ENCODE measurements at places on chromosomes 6 and 20.

DNA sequence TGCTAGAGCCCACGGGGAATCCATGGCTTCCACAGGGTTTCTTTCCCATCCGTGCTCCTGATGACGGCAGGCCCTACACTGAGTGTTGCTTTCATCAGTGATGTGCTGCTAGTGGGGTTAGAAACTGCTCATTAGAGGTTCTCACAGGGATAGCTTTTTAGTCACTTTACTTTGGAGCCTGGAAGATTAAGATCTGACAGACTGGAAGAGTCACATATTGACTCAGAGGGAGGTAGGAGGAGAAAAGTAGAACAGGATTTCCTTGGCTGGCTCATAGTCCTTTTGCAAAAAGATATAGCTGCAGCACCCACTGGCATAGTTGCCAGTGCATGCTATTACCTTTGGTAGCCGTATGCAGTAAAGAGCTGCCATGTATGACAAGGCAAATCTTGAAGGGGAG, 890.3 kb downstream of the C6orf118 start:
- DNase-seq = no peak

DNA sequence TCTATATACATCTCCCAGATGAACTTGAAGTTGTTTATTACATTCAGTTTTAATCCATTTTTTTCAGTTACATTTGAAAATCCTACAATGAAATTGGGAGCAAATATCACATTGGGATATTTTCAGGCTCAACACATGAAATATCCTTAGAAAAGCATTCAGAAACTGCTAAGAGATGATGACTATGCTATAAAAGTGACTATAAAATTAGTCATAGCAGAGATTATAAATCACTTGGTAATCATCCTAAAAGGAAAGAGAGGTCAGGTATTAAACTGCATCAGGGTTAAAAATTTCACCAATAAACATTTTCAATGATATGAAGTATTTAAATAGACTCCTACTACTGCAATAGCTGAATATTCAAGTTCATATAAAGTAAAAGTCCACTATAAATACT, 987.7 kb downstream of the GRIK2 start:
- no peak for DNase-seq

GRCh38 chr6:106439459-106439858, 78.9 kb downstream of the CRYBG1 start:
- DNase-seq = no peak

DNA sequence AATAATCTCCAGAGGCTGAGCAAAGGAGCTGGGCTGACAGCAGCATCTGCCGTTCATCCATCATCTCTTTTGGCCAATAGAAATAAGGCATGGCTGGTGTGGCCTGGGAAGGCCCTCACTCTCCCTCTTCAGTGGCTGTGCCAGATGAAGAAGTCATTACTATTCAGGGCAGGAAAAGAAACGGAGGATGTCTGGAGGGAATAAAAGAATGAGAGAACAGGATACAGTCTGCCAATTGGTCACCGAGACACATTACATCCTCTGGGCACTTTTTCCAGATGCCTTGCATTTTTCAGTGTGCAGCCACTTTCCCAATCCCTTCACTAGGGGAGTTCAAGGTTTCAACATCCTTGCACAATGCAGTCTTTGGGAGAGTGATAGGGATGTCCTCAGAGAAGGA, 32.2 kb upstream of the VGLL2 start:
- no peak for DNase-seq

GRCh38 chr6:134394905-134395304, 77.0 kb upstream of the SGK1 start:
- DNase-seq = no peak

- DNase-seq = peak; percentile 31
Measured at GRCh38 chr6:44932651-44933091, 395.5 kb upstream of the RUNX2 start.

DNA sequence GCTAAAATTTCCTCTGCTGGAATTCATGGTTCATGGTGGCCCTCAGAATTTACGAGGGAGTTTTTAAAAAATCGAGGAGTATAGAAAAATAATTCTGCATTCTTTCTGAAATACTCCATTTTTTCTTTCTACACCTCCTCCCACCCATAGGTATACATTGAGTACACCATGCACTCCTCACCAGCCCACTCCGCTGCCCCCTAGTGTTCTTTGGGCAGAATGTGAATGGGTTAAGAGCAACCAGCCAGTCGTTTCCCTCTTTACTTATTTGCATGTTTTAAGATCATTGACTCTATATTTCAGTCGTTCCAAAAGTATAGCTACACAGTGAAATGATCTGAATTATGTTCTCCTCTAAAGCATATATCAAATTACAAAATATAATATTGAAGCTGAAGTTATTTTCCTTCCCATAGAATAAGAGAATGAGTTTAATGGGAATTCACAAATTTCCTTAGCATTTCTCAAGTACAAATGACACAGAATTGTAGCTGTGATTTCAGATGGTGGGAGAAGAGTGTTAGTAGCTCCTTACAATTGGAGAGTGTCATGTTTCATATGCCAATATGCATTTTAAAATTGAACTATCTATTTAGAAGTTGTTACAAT, 977.7 kb upstream of the SLC35B3 start:
- DNase-seq = peak; percentile 36

DNA sequence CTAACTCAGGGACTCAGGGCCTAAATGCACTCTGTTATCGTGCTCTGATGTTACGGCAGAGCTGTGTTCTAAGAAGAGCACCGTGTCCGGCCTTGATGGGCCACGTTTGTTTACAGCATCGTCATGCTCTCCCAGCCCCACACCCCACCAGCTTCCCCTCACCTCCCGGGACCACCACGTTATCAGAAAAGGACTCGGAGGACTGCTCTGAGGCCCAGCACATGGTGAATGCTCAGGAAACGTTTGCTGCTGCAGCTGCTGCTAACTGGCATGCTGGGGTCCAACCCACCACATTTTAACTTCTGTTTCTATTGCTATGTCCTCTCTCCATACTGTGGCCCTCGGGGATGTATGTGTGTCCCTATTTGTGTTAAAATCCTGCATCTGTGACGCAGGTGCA, 50.3 kb downstream of the WDR27 start:
- no peak for DNase-seq

- DNase-seq = no peak
Measured at GRCh38 chr6:116438590-116439448, 22.4 kb upstream of the CALHM6 start.

- no peak for DNase-seq
Measured at GRCh38 chr20:50187403-50188051, 3.1 kb upstream of the CEBPB start.

DNA sequence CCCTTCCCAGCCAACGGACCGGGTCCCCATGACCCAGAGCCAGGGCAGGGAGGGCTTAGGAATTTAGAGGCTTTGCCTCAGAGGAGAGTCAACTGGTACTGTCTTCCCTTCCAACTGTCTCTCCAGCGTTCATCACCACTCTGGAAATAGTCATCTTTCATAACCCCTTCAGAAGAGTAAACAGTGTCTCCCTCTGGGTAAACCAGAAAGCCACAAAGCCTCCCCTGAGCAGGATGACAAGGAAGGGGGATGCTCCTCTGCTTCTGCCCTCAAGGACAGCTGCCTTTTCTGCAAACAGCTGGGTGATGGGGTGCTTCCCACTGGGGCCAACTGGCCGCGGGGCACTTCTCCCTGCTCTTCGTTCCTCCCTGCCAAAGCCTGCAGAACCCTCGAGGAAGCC, 90.1 kb downstream of the PSMG4 start:
- DNase-seq = peak; percentile 73

DNA sequence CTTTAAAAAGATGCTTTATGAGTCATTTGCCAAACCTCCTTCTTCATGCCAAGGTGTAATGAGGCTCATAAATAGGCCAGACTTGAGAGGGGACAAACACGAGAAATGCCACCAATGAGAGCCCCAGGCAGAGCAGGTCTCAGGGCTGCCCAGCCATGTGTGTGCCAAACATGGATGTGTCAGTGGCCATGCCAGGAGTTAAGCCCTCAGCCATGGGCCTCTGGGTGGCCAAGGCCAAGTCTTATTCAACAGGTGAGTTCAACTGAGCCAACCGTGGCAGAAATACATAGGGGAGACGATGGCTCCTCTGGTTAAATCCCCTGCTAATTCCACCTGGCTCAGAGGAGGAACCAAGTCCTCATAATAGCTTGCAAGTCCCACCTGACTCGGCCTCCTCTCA, 358.8 kb downstream of the PREX1 start:
- no peak for DNase-seq

GRCh38 chr6:158559338-158559894, 475 bp upstream of the TMEM181 start:
- no peak for DNase-seq

DNA sequence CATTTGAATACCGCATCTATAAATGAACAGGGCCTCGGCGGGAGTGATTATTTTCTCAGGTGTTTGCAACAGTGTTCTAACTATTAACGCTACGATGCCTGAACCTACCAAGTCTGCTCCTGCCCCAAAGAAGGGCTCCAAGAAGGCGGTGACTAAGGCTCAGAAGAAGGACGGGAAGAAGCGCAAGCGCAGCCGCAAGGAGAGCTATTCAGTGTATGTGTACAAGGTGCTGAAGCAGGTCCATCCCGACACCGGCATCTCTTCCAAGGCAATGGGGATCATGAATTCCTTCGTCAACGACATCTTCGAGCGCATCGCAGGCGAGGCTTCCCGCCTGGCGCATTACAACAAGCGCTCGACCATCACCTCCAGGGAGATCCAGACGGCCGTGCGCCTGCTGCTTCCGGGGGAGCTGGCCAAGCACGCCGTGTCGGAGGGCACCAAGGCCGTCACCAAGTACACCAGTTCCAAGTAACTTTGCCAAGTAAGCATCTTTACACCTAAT, 70.9 kb downstream of the HFE start:
- DNase-seq = no peak

GRCh38 chr6:92259171-92259570, 1160.2 kb downstream of the EPHA7 start:
- DNase-seq = no peak

DNA sequence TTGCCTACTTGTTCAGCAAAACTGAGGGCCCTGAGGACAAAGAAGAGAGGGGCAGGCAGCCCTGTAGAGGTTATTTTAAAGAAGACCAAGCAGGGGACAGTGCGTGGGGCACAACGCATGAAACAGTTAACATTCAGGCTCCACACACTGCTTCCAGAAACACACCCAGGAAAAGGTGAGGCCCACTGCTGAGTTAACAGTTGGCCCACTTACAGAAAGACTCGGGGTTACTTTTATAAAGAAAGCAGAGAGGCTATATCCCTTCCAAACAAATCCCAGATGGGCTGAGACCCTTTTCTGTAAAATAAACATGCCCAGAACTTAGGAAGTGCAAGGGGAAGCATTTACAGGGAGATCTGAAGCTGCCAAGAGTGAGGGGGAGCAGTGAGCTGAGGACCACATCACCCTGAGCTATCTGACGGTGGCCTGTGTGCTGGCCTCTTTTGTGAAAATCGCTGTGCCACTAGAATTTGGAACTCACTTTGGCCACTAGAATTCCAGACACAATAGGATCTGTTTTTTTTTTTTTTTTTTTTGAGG, 49.8 kb upstream of the SSTR4 start:
- DNase-seq = no peak

DNA sequence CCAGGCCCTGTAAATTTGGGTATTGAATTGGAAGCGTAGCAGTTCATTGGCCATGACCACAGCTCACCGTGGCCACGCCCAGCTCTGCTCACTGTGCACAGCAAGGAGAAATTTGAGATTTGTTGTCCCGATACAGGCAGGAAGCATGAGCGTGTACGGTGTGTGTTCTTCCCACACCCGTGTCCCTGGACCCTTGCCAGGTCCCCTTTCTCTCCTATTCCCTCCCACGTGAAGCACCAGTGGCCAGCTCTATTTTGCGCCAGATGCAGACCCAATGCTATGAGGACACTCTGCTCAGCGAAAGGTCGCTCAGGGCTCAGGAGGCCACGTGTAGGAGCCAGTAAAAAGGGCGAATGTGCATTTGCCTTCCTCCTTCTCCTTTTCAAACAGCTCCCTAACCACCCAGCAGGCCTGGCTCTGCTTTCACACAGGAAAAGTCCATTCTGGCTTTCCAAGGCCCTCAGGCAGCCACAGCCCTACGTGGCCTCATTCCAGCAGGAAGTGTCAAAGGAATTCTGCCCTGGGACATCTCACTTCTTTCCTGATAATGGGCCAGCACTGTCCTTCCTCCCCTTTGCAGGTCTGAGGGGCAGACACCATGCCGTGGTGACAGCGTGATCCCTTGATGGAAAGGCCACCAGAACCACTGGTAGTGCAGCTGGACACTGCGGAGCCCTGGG, 499.2 kb upstream of the CDH4 start:
- no peak for DNase-seq

GRCh38 chr20:49635866-49636265, 67.9 kb upstream of the PTGIS start:
- peak; percentile 44 for DNase-seq

DNA sequence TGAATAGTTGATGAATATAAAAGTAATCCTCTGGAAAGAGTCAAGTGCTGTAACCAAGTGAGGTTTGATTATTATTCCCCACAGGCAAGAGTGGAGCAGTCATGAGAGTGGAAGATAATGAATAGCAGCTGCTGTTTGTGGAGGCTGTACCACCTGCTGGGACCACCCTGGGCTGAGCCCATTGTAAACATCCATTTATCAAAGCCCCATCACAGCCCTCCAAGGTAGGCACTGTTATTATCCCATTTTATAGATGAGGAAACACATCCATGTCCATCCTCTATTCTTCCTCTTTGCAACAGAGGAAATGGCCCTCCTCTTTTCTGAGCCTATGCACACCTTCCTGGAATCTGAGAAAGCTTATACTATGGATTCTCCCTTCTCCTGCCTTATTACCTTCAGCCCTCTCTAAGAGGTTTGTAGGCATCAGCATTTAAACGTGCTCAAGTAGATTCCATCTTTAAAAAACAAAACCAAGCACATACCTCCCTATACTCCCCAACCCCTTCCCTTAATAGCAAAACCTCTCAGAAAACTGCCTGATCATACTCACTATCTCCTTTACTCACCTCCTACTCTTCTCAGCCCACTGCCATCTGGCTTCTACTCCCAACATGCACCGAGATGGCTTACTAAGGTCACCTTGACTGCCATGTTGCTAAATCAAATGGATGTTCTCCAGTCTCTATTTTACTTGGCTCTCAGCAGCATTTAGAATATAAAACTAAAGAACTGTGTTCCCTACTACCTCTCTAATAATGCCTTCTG, 37.1 kb downstream of the CDH22 start:
- no peak for DNase-seq

GRCh38 chr20:40630713-40631112, 58.3 kb downstream of the MAFB start:
- DNase-seq = no peak

GRCh38 chr20:34240693-34241615, at the start of gene ASIP:
Gene ASIP, plus strand, starts transcription at chr20:34241423. Its CDS starts 18,952 bp downstream, at chr20:34260375.
- DNase-seq = peak; percentile 76
